Placental pericyte (primary cell): ENCODE measurements at places on chromosomes 2 and 18. TPM values are rescaled to one million over a fixed set of nuclear protein-coding genes. Genes with fewer than 3 reads are reported as not detected.

NYAP2 gene
- under 0.01 TPM in 1 of 2 replicates, not detected in the other for total RNA-seq

IL36G gene
- not detected in 2 replicates for total RNA-seq

CFAP221 gene
- total RNA-seq, result not detected in 2 replicates

LYG2 gene
- total RNA-seq, result not detected in 2 replicates

FAHD2B gene
- total RNA-seq, result 2.1 and 3.7 TPM in 2 replicates

SERPINB3 gene
- not detected in 2 replicates for total RNA-seq

GALNT3 gene
- 4.6 and 11.7 TPM in 2 replicates for total RNA-seq

PARD6G gene
- 0.88 and 4.4 TPM in 2 replicates for total RNA-seq

SNTG2 gene
- not detected in 2 replicates for total RNA-seq

ALLC gene
- not detected in 2 replicates for total RNA-seq

CABYR gene
- 2.9 and 4.4 TPM in 2 replicates for total RNA-seq
